ENCODE measurements at places on chromosomes 1 and 21. TPM values are rescaled to one million over a fixed set of nuclear protein-coding genes. Genes with fewer than 3 reads are reported as not detected.

Gene UMODL1
- polyA plus RNA-seq = 0.08 TPM

Gene PRKAA2
- 20.8 TPM for polyA plus RNA-seq

Gene SELP
- 8.0 TPM for polyA plus RNA-seq

Gene FAM131C
- polyA plus RNA-seq = 1.6 TPM

Gene RBP7
- 20.7 TPM for polyA plus RNA-seq

Gene CNR2
- 0.06 TPM for polyA plus RNA-seq

Gene AADACL3
- polyA plus RNA-seq = not detected

Gene FAM229A
- polyA plus RNA-seq = 4.4 TPM

Gene FBLIM1
- polyA plus RNA-seq = 47.5 TPM

Gene ORC1
- polyA plus RNA-seq = 4.2 TPM

Gene VHLL
- not detected for polyA plus RNA-seq

Gene TRIM17
- 5.6 TPM for polyA plus RNA-seq

Gene SLC2A5
- polyA plus RNA-seq = 0.72 TPM

Gene FTCD
- 2.9 TPM for polyA plus RNA-seq

Gene DCLRE1B
- 12.1 TPM for polyA plus RNA-seq

Gene CD1B
- not detected for polyA plus RNA-seq

Gene TMEM200B
- 17.0 TPM for polyA plus RNA-seq

Gene PCSK9
- polyA plus RNA-seq = 11.8 TPM

Gene OLFML3
- polyA plus RNA-seq = 149 TPM

Gene MYOCOS
- 0.37 TPM for polyA plus RNA-seq

Gene UBL4B
- polyA plus RNA-seq = not detected

Gene NIPAL3
- 17.3 TPM for polyA plus RNA-seq

Gene CLCA1
- not detected for polyA plus RNA-seq

Gene PPP2R5A
- 34.0 TPM for polyA plus RNA-seq

Gene DPYD
- polyA plus RNA-seq = 16.0 TPM

Gene RNASEL
- 10.6 TPM for polyA plus RNA-seq

Gene PALMD
- polyA plus RNA-seq = 25.9 TPM

Gene PLD5
- 1.6 TPM for polyA plus RNA-seq

Gene FAM177B
- 0.22 TPM for polyA plus RNA-seq

Measured in left renal pelvis (tissue), 4 donors.